Stomach (tissue), 19 donors: ENCODE measurements at places on chromosomes 3 and 15.

GRCh38 chr3:194638991-194639605 lies 5.9 kb upstream of the TMEM44 start:
- no peak for DNase-seq
- peaks cover 42% of the 10 kb centered on the region for H3K36me3 ChIP-seq
- H3K4me3 ChIP-seq: no peak overlapping the region
- H3K4me1 ChIP-seq: no peaks in the 10 kb centered on the region
- H3K27ac ChIP-seq: no peak overlapping the region

GRCh38 chr15:51095681-51096331 lies 1.1 kb upstream of the TNFAIP8L3 start:
- H3K4me3 ChIP-seq: peak overlapping the region; percentile 58
- peaks cover 23% of the 10 kb centered on the region for H3K4me1 ChIP-seq
- peaks cover 46% of the 10 kb centered on the region for H3K27me3 ChIP-seq
- H3K36me3 ChIP-seq: no peaks in the 10 kb centered on the region
- no peak for DNase-seq

DNA sequence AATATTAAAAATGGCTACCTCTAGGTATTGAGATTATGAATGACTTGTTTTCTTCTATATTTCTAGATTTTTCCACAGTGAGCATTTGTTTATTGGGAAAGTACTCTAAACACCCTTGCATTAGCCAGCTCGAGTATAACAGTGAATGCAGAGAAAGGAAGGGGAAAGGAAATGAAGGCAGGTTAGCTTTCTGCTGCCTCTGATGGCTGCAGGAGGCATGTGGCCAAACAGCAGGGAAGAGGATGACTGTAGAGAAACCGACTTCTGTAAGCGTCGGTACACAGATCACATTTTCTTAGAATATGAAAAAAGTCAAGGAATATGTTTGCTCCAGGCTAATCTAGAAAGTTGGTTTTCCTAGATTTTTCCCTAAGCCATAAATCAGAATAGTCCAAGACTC lies 19.8 kb downstream of the GNB5 start:
- no peaks in the 10 kb centered on the region for H3K36me3 ChIP-seq
- DNase-seq: no peak
- peaks cover 4% of the 10 kb centered on the region for H3K4me1 ChIP-seq

DNA sequence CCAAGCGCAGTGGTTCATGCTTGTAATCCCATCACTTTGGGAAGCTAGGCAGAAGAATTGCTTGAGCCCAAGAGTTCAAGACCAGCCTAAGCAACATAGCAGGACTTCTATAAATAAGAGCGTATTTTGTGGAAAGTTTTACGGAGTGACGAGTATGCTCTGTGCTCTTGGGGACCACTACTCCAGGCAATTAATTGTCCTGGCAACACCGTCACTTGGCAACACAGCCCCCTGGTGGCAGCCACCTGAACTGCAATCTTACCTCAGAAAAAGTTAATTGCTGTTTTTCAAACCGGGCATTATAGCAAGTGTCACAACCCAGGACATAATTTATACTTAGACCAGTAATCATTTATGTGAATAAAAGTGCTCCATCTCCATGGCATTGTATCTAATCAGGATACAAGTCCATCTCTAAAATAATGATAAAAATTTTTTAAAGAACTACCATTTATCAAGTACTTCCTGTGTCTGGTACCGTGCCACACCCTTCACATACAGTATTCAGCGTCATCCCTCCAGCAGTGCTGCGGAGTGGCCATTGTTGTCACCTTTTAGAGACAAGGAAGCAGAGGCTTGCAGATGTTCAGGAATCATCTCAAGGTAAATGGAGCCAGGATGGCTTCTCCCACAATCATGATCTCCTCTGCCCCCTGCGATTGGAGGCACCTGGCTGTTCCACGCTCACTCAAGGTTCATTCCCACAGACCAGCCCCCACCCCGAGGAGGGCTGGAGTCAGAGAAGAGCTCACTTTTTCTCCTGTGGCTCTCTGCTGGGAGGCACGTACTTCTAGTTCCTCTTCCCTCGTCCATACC lies 34.5 kb downstream of the PLA2G4D start:
- no peaks in the 10 kb centered on the region for H3K27me3 ChIP-seq
- no peak overlapping the region for H3K4me3 ChIP-seq
- no peak overlapping the region for H3K27ac ChIP-seq
- DNase-seq: peak; percentile 77
- peaks cover 12% of the 10 kb centered on the region for H3K4me1 ChIP-seq

- H3K4me1 ChIP-seq: no peaks in the 10 kb centered on the region
- H3K4me3 ChIP-seq: no peak overlapping the region
- H3K36me3 ChIP-seq: no peaks in the 10 kb centered on the region
- no peak overlapping the region for H3K27ac ChIP-seq
Measured at GRCh38 chr3:158631981-158632380, 12.3 kb upstream of the GFM1 start.

DNA sequence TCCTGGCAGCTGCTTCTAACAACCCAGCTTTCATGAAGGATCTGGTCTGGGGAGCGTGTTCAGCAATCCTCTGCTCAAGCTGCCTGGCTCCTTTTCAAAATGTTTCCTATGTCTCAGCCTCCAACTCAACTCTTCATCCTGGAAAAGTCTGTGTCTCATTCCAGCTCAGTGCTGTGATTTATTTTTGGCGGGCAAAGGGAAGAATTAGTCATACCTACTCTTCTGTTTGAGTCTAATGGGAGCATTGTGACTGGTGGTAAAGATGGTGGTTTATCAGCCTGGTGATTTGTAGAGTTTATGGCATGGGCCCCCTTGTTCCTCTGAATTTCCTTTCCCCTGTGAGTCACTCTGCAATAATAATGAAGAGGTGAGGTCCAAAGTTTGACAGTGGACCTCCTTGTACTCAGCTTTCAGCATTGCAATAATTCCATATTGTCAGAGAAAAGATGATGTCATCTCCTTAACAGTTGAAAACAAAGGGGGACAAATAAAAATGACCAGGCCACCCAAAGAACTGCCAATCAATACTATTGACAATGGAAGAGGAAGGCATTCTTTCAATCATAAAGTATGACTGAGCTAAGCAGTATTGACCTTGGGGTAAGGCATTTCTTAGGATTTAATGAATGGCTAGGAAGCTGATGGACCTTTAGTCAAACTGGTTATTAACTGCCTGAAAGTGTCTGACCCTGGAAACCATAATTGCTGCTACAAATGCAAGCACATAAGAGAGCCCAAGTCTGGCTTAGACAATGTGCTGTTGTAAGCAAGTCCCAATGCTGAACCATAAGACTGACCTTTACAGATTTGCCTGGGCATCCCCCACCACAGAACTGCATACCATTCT lies 204.7 kb upstream of the MCTP2 start:
- H3K27ac ChIP-seq: peak overlapping the region; percentile 25
- H3K27me3 ChIP-seq: no peaks in the 10 kb centered on the region
- no peak overlapping the region for H3K4me3 ChIP-seq
- no peaks in the 10 kb centered on the region for H3K36me3 ChIP-seq
- H3K4me1 ChIP-seq: peaks cover 23% of the 10 kb centered on the region

DNA sequence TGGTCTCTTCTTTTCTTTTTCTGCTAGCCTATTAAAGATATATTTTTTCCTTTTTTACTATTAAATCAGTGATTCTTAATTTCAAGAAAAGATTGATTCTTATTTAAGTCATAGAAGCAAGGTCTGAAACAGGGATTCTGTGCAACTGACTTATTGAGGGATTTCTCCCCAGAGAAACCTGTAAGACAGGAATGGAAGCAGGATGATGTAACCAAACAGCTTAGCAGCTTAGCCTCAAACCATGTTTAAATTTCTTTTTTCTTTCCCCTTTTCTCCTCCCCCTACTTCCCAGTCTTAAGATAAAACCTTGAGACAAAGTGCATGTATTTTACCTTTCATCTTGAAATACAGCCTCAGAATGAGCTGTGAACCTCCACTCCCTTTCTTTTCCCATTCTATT lies 322.8 kb downstream of the NEK10 start:
- H3K4me1 ChIP-seq: no peaks in the 10 kb centered on the region
- H3K4me3 ChIP-seq: no peak overlapping the region
- DNase-seq: no peak
- H3K27ac ChIP-seq: no peak overlapping the region
- no peaks in the 10 kb centered on the region for H3K27me3 ChIP-seq
- no peaks in the 10 kb centered on the region for H3K36me3 ChIP-seq

GRCh38 chr3:144556392-144556791 lies 584.8 kb downstream of the DIPK2A start:
- no peak overlapping the region for H3K27ac ChIP-seq
- H3K27me3 ChIP-seq: no peaks in the 10 kb centered on the region
- no peaks in the 10 kb centered on the region for H3K4me1 ChIP-seq
